Fibroblast of the aortic adventitia (primary cell): ENCODE measurements at places on chromosomes 12 and 14.

- no peak for DNase-seq
Measured at GRCh38 chr14:64442300-64442988, 22.9 kb upstream of the AKAP5 start.

DNA sequence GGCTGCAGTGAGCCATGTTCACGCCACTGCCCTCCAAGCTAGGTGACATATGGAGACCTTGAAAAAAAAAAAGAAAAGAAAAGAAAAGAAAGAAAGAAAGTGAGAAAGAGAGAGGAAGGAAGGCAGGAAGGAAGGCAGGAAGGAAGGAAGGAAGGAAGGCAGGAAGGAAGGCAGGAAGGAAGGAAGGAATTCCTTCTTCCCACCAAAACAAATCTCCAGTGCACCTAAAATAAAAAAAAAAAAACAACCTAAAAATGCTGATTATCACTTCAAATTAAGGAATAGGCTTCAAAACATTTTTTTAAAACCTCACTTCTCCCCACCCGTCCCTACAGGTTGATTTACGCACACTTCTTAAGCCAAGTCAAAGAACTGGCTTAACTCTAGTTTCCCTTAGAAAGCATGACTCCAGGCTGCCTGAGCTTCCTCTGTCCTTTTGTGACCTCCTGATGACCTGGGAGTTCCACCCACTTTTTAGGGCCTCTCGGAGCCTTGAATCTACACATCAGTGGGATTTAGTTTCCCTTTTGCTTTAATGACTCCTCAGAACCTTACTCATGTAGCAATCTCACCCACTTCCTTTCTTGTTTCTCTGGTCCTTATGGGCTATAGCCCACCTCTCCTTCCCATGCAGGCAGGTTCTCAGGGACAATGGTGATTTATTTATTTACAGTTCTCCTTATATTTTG is 18.6 kb downstream of the DUSP6 start:
- DNase-seq, result no peak

DNA sequence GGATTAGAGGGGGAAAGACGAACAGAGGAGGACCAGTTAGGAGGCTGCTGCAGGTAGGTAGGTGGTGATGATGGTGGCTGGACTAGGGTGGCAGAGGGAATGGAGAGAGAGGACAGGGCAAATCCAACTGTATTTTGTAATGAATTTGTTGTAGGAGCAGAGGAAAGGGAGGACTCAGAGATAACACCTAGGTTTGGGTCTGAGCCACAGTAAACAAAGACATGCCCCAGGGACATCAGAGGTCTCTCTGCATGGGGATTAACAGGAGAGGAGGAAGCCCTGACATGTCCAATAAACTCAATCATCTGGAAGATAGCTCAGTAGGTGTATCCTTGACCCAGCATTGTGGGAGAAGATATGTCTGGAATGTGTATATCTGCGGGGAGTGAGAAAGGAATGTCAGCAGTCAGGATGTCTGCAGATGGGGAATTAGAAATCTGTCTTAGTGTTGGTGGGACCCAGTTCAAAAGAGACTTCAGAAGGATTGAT is 4.7 kb upstream of the SLC48A1 start:
- no peak for DNase-seq

DNA sequence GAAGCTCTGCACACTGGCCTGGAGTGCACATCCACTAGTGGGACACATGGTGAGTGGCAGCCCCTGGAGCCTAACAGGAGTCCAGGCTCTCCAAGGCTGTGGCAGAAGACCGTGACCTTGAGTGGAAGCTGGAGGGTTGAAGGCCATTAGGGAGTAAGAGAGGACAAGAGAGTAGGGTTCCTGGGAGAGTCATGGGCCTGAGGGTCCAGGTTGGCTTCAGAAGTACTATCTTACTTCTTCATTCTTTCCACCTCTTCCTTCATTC is 406 bp downstream of the IL23A start:
- DNase-seq, result no peak

GRCh38 chr14:36496346-36496745 is 23.7 kb downstream of the NKX2-1 start:
- no peak for DNase-seq

DNA sequence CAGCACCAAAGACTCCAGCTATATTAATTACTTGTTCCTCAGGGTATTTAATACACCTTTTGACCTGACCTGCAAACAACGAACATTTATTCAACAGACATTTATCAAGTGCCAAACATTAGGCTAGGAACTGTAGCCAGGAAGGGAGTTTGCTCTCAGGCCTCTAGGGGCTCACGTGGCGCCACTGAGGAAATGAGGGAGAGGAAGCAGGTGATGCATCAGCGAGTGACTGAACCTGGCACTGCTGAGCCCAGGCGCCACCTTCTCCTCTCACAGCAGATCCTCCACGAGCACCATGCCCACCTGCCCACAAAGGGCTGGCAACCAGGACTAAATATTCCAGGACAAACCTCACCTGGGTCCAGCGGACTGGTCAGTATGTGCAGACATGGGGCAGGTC is 50.2 kb downstream of the SETD3 start:
- DNase-seq, result no peak

- DNase-seq, result no peak
Measured at GRCh38 chr12:81517296-81517695, 241.9 kb downstream of the PPFIA2 start.

DNA sequence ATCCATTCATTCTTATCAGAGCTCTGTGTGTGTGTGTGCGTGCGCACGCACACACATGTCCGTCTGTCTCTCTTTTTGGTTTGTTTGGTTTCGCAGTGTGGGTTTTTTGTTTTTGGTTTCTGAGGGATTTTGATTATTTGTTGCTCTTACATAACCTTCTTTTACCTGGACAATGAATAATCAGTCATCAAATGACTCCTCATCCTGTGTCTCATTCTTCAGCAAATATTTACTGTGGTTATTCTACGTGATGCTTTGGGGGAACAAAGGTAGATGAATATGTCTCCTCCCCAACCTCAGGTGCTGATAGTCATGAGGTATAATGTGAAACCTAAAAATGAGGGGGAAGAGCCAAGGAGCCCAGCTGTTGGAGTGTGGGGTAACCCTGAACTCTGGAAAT is 92.4 kb downstream of the SAMD4A start:
- DNase-seq, result no peak

DNA sequence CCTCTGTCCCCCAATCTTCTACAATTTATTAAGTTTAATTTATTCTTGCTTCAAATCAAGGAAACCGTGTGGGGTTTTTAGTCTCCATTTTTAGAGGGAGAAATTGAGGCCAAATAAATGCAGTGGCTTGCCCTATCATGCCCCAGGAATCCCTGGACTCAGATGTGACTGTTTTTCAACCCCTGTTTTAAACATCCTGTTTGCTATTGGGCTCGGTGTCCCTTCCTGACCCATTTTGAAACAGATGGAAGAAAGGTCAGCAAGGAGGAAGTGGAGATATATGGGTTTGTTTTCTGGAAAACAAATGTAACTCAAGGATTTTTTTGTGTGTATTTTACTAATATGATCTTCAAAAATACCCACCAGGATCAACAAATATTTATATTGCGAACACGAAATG is 84.7 kb downstream of the DACT1 start:
- DNase-seq, result no peak

DNA sequence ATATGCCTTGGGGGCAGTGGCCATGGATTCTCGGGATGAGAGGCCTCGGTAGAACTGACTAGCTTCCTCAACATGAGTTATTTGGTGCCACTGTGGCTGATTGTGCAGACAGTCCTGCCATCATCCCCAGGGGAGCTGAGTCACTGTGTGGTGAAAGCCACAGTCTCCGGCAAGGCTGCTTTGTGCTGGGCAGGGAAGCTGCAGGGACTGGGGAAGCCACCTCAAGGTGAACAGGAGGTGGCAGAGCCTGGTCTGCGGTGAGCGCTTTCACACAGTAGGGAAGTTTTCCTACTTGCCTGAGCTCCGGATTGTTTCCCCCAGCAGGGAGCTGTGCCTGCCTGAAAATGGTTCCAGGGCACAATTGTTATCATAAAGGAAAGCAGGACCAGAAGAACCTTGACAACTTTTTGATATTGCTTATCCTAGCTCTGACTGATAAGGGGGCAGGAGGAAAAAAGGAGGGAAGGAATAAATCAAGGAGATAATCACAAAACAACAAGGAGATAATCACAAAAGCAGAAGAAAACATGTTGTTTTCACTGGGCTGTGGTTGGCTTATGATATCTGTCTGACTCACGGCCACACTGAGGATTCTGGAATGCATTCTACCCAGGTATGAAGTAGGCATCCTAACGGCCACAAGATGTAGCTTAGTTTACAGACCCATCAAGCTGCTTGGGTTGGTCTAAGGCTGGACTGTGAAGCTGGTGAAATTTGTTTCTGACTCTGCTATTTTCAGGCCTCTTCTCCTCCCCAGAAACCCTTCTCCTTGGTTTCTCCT is 32.2 kb upstream of the GNG2 start:
- DNase-seq, result no peak

DNA sequence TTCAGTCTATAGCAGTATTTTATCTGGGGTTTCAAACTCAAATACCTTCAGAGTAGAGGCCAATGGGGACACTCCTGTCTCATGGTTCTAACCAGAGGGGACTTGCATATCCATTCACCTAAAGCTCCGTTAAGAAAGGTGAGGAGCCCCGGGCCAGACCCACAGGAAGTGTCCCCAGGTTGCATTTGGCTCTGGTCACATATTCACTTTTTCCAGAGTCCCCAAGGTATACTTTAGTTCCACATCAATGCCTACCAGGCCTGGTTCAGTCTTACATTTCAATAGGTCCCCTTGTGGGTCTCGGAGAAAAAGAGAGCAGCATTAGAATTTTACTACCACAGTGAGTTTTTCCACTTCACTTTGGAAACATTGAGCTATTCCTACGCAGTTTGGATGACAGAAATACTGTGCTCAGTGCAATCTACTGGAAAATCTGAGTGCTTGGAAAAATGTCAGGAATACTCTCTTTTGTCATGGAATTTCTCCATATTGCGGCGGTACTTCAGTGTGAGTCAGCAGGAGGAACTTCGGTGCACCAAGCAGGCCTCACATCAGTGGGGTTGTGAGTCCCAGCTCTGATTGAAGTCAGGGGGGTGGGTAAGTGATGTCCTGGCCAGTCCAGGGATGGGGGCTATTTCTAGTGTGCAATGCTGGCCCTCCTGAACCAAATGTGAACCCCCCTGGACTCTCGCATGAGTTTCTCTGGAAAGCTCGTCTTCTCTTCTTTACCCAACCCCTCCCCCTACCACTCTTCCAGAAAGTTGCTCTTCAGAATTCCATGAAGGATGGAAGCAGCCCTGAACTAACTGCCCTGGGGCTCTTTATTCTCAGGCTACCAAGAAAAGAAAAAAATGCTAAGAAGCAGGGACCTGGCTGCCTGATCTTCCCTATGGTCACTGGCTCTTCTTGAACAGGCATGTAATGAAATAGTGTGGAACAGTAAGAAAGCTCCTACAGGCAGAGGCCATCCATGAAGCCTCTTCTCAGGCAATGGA is 184.7 kb downstream of the PRKCH start:
- DNase-seq, result peak; percentile 67

DNA sequence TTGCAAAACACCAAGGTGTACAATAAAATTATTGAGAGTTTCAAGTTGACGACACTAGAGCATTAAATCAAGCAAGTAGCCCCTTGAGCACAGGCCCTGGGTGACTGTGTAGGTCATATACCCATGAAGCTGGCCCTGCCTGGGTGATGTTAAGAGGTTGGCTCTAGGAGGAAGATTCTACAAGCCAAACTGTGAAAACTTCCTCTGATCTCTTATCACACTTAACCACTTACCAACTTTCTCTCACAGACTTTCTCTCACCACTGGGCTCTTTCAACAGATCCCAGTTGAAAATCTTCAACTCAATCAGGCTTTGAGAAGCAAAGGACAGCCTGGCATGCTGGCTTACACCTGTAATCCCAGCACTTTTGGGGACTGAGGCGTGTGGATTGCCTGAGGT is 186.9 kb upstream of the BTG1 start:
- DNase-seq, result no peak

GRCh38 chr12:108438667-108439066 is 76.4 kb upstream of the FICD start:
- no peak for DNase-seq

DNA sequence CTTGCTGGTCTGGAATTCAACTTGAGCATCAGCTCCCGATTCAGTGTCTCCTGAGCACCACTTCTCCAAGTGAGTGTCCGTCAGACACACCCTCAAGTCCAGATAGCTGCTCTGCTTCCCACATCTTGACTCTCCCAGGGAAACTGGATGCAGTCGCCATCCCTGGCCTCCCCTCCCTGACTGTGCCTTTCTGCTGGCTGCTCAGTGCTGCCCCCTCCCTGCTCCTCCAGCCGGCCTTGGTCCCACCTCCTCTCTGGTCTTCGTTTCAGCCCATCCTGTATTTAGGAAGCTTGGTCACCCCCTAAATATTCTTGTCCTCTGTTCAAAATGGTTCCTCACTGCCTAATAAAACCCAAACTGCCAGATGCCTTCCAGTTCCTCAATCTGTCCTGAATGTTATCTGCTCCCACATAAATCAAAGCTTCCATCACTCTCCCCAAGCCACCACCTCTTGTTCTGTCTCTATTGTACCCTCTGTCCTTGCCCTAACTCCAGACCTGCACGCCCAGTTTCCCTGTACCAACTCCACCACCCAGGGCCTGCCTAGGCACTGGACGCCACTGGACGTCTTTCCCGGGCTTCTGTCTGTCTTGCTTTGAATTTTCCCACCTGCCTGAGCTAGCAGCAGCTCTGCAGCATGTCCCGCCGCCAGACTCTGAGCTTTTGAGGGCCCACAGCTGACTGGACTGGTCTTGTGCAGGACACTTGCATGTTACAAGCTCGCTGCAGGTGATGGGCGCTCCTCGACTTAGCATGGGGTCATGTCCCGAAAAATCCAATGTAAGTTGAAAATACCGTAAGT is 33.8 kb downstream of the CCDC92 start:
- DNase-seq, result no peak

GRCh38 chr14:69262516-69262915 is 2.6 kb downstream of the GALNT16 start:
- DNase-seq, result no peak

DNA sequence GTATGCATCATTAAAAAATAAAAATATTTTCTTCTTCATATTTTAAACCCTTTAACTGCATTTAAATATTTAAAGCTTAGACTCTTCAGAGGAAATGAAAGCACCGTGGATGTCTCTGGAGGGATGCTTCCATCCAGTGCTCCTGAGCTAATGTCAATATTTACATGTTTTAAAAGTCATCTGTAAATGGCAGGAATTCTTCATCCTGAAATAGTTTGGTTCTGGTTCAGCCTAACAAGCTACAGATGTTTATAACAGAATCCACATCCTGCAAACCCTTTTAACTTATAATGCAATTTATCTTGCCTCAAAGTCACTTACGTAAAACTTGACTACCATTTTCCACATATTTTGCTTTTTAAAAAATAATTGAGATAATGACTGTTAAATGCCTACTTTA is 1207.3 kb downstream of the SLC16A7 start:
- DNase-seq, result no peak
